Smooth muscle cell of the brain vasculature (primary cell): ENCODE measurements at places on chromosomes 16 and 17.

DNA sequence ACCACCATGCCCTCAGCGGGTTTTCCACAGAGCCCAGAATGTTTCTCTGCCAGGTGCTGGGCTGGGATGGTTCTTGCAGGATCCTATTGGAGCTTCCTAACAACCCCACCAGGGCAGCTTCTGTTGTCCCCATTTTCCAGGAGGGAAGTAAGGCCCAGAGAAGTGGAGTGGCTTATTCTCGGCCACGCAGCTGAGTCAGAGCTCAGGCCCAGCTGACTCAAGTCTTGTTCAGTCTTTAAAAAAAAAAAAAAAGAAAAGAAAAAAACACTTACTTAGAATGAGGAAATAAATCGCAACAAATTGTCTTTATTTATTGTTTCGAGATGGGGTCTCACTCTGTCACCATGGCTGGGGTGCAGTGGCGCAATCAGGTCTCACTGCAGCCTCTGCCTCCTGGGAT is 413.0 kb downstream of the CPPED1 start:
- no peak for DNase-seq

DNA sequence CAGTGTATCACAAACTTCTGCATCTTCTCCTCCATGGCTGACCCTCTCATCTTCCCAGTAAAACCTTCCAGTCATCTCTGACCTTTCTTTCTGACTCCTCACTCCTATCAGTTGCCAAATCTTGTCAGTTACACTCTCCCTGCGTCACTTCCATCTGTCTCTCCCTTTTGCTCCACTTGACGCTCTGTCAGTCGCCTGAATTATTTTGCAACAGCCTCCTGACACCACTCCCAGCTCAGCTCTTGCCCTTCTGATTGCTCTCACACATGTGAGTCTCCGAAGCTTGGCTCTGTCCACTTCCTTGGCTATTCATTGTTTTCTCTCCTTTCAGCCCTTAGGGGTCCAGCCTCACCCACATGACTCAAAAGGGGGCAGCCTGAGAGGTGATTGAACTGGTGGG is 27.7 kb downstream of the DHRS7C start:
- DNase-seq, result no peak

DNA sequence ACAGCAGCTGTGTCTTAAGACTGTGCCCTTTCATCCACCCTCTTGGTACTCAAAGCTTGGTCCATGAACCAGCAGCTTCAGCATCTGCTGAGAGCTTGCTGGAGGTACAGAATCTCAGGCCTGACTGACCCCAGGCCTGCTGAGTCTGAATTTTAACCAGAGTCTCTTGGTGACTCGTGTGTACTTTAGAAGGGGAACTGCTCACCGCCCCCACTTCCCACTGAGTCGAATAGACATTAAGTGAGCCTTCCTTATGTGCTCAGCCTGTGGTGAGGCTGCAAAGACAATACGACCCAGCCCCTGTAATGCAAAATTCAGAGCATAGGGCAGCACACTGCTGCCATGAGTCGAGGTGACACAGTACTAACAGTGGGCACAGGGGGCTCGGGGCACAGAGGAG is 662.8 kb downstream of the WWOX start:
- no peak for DNase-seq

DNA sequence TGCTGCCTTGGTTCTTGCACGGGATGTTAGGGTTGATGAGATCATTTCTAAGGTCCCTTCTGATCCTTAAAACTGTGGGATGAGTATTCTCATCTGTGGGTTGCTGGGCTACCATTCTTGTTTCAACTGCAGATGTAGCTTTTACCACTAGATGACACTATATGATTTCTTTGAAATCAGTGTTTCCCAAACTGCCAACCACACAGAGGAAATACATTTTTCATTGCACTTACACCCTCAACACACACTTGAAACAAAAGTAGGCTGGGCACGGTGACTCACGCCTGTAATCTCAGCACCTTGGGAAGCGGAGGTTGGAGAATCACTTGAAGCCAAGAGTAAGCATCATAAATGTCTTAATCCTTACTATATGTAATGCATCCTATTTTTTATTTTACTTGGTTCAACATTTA is 15.3 kb downstream of the LCMT1 start:
- peak; percentile 21 for DNase-seq

GRCh38 chr17:64081802-64082799 is 47.8 kb downstream of the ERN1 start:
- no peak for DNase-seq
